Neural crest cell (in vitro differentiated cells): ENCODE measurements at places on chromosomes 2 and 18. TPM values are rescaled to one million over a fixed set of nuclear protein-coding genes. Genes with fewer than 3 reads are reported as not detected.
A peak's percentile ranks its signal among the peaks of the same experiment; 100 is the strongest.

- DNase-seq: no peak
These were observed 239.0 kb upstream of the CXCR4 start for GRCh38 chr2:136357007-136357380.

DNA sequence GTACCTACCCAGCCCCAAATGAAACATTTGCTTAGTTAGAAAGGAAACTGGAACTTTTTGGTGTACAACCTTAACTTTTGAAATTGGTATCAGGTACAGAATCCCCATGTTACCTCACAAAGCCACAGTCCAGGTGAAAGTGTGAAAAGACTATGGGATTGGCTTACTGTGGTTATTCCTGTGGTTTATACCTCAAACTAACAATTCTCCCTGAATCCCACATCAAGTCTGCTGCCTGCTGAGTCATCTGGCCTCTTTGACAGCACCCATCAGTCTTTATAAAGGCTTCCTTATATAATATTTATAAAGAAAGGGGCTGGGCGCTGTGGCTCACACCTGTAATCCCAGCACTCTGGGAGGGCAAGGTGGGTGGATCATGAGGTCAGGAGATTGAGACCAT, 164.6 kb downstream of the TMEM247 start:
- no peak for DNase-seq

DNA sequence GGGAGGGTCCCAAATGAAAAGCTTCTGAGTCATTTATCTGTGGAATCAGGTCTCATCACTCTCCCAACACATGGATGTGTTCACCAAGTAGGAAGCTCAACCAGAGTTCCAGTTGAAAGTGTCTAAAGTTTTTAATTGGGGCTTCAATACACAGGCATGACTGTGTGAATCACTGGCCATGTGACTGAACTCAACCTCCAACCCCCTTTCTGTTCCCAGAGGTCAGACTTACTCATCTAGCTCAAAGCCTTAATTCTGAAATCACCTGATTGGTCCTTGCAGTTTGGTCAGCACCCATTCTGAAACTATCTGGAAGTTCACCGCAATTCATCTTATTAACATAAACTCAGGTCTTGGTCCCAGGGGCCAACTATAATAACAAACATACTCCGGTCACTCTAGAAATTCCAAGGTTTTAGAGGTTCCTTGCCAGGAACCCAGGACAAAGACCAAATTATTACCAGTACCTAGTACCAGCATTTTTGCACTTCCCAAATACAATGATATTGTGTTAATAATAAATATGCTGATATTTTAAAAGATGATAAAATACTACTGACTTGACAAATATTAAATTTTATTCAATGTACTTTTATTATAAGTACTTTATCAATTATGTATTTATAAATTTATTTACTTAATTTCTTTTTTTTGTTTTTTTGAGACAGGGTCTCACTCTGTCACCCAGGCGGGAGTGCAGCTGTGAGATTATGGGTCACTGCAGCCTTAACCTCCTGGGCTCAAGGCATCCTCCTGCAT, 10.7 kb upstream of the RBM45 start:
- no peak for DNase-seq

- DNase-seq: no peak
These were observed 8.8 kb downstream of the IMMT start for GRCh38 chr2:86186431-86186830.

- no peak for DNase-seq
These were observed 16.6 kb downstream of the SLC35F5 start for GRCh38 chr2:113739849-113740248.

DNA sequence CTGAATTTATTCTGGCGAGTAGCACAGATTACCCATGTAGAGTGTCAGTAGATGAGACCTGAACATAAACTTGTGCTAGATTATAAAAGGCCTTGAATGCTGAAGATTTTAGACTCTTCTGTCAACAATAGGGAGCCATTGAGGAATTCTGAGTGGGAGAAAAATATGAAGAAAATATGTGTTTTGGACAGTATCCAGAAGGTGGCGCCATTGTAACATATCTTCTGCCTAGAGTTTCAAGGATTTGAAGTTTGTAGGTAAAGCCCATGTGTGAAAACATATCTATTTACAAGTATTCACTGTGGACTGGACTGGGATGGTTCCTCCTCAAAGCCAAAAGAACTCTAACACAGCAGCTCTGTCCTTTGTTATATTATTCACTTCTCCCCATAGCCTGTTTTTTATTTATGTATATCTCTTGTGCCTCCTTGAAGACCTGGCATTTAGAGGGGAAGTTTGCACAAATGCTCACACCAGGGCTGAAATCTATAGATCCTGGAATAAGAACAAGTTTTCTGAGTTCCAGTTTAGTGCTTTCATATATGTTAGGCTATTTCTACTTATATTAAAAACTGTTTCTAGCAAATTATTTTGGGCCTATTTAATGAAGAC, 124.9 kb downstream of the RDH14 start:
- DNase-seq: peak; percentile 42

DNA sequence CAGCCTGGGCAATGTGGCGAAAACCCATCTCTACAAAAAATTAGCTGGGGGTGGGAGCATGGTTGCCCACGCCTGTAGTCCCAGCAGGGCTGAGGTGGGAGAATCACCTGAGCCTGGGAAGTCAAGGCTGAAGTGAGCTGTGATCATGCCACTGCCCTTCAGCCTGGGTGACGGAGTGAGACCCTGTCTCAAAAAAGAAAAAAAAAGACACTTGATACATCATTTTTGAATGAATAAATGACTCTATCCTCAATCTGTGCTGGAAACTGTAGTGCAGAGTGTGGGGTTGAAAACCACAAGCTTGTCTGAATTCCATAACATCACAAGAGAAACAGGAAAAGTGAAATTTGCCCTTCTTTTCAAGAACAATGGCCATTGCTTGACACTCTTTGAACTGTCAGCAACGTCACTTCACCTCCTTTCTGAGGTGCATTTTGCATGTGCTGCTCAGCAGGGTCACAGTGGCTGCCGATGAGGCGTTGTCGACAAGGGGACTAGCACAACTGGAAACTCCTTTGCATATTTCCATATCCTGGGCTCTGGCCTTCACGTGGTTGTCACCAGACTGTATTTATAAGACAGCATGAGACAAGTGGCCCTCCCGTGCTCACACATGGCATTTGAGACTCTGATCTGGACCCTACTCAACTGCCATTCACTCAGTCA, 54.2 kb downstream of the DDX1 start:
- no peak for DNase-seq

DNA sequence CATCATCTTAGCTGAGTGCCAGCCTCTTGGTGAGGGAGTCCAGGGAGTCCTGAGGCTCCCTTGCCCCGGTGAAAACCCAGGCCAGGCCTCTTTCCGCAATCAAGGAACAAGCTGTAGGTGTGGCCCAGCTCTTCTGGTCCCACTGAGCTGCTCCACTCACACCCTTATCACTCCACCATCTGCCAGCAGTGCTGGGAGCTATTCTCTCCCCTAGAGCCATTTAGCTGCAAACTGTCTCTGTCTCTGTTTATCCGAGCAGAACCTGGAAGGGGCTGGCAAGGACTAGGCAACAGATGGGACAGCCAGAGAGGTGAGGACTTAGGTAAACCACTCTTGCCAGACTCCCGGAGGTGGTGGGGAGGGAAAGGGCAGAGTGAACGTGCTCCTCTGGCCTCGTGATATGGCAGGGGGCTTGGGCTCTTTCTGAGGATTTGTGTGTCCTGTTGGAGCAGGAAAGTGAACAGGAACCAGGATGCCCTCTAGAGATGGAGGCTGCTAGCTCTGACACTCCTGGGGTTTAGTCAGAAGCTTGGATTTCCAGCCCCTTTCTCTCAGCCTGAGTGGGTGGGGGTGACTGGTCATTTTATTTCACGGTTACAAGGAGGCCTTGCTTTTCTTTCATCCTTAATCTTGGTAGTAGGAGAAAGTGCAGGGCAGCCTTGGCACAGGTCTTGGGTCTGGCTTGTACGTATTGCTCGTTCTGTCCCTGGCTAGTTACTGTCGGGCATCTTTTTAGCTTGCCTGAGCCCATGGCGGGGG, 19.6 kb downstream of the B3GNT2 start:
- no peak for DNase-seq

DNA sequence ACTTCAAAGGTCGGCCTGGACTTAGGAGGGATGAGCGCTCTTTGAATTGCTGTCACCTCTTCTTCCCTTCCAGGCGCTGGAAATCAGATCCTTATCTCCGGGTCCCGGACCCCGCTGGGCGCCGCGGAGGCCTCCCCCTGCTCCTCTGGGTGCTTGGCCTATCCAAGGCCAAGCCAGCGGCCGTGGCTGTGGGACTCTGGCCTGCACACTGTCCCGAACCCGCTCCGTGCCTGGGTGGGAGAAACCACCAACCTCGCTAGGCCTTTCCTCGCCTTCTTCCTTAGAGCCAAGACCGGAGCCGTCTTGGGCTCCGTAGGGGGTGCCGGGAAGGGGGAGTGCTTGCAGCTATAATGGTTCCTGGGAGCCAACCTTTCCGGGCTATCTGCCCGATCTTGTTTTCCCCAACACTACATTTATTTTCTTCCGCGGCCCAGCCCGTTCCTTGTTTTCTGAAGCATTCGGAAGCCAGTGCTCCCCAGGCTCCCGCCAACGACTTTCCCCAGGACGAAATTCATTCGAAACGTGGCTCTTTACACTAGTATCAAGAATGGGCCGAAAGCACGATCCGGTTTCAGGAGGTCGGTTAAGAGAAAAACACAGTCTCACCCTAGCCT, 2.4 kb downstream of the OSR1 start:
- no peak for DNase-seq

- DNase-seq: no peak
These were observed 75.0 kb downstream of the CTIF start for GRCh38 chr18:48613589-48614404.

DNA sequence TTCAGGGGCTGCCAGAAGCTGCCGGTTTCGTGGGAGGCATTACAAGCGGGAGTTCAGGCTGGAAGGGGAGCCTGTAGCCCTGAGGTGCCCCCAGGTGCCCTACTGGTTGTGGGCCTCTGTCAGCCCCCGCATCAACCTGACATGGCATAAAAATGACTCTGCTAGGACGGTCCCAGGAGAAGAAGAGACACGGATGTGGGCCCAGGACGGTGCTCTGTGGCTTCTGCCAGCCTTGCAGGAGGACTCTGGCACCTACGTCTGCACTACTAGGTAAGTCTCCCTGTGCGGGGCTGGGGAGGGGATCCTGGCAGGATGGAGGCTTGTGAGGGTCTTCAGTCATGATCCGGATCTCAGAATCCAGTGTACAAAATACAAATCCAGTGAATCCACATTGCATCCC, 17.8 kb downstream of the IL1R2 start:
- DNase-seq: no peak

DNA sequence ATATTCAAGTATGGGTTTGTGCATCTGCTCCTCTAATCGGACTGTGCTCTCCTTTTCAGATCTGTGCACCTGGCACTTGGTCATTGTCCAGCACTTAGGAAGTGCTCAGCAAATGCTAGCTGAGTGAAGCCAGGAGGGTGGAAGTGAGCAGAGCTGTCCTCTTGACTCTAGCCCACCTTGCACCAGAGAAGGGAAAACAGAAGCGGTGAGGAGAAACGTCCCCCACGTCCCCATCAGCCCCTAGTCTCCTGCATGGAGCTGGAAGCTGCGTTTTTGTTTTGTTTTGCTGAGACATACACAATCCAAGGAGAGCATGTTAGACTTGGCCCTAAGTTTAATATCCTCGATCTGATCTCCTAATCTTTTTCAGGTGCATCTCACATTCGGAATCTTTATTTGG, 73.6 kb downstream of the EN1 start:
- no peak for DNase-seq

DNA sequence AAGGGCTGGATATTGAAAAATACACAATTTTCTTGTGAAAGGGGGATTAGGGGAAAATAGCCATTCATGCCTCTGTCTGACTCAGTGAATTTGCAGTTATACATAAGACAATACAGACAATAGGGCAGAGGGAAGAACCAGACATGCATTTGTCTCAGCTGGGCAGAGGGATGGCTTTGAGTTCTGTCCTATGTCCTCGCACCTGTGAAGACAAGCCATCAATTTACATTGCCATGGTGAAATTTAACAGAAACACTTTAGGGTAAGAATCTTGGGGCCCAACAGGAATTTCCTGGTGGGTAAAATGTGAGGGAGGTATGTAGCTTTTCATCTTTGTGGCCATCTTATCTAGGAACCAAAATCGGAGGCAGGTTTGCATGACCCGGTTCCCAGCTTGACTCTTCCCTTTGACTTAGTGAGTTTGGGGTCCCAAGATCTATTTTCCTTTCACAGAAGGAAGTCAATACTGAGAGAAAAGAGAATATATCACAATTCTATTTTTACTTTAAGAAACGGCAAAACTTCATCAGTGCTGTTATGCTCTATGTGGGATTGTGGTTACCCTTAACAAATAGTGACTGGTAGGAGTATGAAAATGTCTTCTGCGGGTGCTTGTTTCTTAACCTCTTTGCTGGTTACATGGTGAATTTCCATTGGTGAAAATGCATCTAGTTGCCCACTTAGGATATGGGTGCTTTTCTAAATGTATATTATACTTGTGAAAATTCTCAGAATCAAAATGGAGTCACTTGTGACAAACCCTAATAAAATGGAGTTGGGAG, 221.8 kb downstream of the SPP2 start:
- no peak for DNase-seq

- no peak for DNase-seq
These were observed 105.9 kb upstream of the RBBP8 start for GRCh38 chr18:22827216-22827615.

PRKAG3 gene
- not detected in 2 replicates for total RNA-seq

COL3A1 gene
- 13.2 and 14.9 TPM in 2 replicates for total RNA-seq

NIF3L1 gene
- total RNA-seq: 49.8 and 50.6 TPM in 2 replicates

RBM45 gene
- 15.9 and 16.7 TPM in 2 replicates for total RNA-seq

SIX2 gene
- 0.14 TPM in 1 of 2 replicates, not detected in the other for total RNA-seq

GATA6 gene
- not detected in 2 replicates for total RNA-seq

RTP5 gene
- total RNA-seq: not detected in 2 replicates

RPL31 gene
- total RNA-seq: 1,439 and 1,563 TPM in 2 replicates

RMDN2 gene
- total RNA-seq: 2.9 and 4.1 TPM in 2 replicates
